ENCODE measurements at places on chromosomes 16 and 17. TPM values are rescaled to one million over a fixed set of nuclear protein-coding genes. Genes with fewer than 3 reads are reported as not detected.

- no peak for DNase-seq
Measured at GRCh38 chr17:82519971-82520903, 705 bp downstream of the FOXK2 start.

CFAP97D1 gene
- not detected for total RNA-seq

- no peak for DNase-seq
Measured at GRCh38 chr16:17921357-17921978, 415.1 kb downstream of the NPIPA8 start.

- no peak for DNase-seq
Measured at GRCh38 chr17:38324141-38324697, 19.5 kb downstream of the GPR179 start.

Data from naive thymus-derived CD4-positive, alpha-beta T cell (primary cell).